Ovary (tissue), 10 donors: ENCODE measurements at places on chromosomes 2 and 18.

DNA sequence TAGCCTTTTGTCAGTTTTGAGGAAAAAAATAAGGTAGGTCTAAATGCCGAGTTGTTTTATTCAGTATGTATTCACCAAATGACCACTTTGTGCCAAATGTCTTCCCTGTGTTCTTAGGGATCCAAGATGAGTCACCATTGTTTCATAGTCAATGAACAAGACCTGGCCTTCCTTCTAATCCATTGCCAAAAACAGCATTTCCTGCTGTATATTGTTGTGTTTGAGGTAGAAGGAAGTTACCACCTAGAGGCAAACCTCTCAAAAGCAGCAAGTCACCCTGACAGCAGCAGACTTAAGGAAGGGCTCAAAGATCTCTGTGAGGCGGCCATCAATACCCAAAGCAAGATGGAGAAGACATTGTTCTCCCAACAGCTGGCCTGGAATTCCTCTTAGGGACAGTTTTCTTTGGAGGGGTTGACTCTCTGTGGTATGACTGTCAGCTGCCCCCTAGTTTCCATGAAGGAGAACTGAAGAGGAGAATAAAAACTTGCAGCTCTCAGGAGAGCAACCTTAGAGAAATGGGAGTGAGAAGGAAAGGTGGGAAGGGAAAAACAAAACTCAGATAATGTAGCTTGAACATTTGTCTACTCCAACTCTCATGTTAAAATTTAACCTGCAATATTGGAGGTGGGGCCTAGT, 328.3 kb downstream of the LRATD1 start:
- no peak for DNase-seq

GRCh38 chr18:7871560-7872456, 304.7 kb downstream of the PTPRM start:
- no peak for DNase-seq

DNA sequence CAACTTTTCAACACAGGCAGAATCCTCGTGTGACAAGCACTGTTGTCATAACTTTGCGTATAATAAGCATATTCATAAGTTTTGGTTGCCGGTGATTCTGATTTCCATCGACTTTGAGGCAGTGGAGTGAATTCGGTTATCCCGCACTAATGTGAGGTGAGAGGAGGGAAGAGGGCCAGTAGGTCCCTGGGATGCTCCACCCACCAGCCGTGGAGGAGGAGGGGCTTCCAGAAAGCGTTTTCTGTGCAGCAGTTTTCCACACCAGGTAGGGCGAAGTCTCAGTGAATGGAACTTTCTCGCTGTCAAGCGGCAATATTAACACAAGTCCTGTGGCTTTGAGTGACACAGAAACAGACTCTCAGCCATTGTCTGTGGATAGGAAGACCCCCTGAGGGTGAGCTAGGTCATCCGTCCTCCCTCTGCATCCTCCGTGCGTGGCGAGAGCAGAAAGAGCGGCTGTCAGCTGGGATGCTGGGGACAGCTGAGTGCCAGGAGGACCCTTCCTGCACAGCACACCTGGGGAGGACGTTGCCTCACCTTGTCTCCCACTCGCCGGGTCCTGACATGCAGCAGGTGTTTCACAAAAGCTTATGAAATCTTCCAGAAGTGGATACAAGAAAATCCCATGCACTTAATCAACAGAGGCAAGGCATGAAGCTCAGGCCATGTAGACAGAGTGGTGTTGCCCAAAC, 67.5 kb downstream of the DCDC2C start:
- no peak for DNase-seq

GRCh38 chr2:189982087-189982486, 80.4 kb downstream of the MSTN start:
- no peak for DNase-seq

- DNase-seq = no peak
Observed at GRCh38 chr2:99471654-99472599, 17.9 kb downstream of the REV1 start.

- no peak for DNase-seq
Observed at GRCh38 chr2:25523060-25523459, 150.3 kb downstream of the DTNB start.

GRCh38 chr2:88239781-88240180, 69.6 kb downstream of the THNSL2 start:
- DNase-seq = no peak

- DNase-seq = no peak
Observed at GRCh38 chr2:135424849-135425248, 106.2 kb downstream of the ZRANB3 start.

DNA sequence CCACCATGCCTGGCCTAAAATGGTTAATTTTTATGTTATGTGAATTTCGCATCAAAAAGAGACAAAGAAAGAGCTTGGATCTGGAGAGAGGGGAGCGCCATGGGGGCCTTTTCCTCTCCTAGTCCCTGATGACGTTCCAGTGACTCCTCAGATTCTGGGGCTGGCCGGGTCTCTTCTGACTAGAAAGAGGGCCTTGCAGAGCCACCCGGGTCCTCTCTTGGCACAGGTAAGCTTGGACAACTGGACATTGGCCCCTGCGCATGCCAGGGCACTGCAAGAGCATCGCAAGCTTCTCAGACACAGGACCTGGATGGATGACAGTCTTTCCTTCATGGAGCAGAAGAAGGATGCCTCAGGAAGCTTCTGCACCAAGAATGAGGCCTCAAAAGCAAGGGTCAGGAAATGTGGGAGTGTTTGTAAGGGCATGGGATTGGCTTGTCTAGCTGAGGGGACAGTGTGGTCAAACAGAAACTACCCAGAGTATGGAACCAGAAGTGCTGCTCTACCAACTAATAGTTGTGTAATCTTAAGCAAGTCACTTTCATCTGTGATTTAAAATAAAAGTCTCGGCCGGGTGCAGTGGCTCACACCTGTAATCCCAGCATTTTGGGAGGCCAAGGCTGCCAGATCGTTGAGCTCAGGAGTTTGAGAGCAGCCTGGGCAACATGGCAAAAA, 35.2 kb downstream of the FOSL2 start:
- no peak for DNase-seq

DNA sequence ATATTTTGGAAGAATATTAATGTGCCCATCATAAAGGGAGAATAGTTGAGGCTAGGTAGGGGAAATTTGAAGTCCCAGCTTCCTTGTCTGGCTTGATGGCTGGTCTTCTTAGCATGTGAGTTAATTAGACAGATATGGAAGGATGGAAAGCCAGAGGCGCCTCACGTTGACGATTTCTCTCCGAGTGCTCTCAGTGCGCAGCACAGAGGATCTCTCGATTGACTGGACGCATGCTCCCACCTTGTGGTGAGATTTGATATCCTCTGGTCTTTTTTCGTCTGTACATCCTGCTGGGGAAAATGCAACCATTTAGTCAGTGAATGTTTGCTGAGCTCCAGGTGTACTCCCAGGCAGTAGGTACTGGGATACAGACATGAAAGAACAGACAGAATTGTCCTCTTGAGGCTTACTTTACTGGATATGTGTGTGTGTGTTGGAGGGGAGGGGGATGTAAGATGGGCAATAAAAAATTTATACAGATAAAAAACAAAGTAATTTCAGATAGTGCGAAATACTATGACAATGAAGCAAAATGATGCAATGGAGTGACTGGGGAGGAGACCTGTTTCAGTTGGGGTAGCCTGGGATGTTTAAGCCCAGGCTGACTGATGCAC, 66.9 kb upstream of the ZNG1B start:
- DNase-seq = peak; percentile 52

- no peak for DNase-seq
Observed at GRCh38 chr18:7666195-7666776, 99.2 kb downstream of the PTPRM start.

DNA sequence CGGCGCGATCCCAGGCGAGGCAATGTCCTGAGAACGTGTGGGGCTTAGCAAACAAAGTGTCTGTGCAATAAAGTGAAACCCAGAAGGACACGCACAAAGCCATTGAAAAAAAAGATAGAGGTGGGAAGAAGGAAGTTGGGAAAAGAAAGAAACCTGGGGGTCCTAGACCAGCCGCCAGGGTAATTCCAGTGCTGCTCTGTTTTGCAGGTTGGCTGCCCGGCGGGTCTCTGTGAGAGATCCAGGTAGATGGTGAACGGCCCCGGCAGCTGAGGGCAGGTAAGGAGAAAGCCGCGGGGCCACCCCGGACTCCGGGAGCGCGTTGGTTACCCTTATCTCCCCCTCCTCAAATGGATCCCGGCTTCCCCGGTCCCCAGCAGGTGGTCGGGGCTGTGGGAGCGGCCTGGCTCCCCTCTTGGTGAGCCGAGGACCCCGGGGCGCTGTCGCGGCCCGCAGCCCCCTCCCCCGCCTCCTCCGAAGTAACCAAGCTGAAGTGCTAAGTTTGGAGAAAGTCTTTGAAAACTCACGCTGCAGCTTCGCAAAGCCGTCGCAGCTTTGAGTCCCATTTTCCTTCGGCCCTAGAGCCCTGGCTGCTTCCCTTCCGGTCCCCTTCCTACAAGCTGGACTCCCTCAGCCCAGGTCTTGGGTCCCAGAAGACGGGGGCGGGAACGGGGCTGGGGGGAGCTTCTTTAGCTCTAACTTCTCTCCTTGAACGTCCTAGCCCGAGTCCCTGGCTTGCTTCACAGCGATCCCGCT, 588 bp downstream of the OTX1 start:
- no peak for DNase-seq

- no peak for DNase-seq
Observed at GRCh38 chr2:217256251-217256650, 396.4 kb upstream of the TNP1 start.

- no peak for DNase-seq
Observed at GRCh38 chr2:235140801-235141081, 188.9 kb downstream of the SH3BP4 start.

GRCh38 chr2:37190290-37190689, 1.8 kb upstream of the SULT6B1 start:
- no peak for DNase-seq

DNA sequence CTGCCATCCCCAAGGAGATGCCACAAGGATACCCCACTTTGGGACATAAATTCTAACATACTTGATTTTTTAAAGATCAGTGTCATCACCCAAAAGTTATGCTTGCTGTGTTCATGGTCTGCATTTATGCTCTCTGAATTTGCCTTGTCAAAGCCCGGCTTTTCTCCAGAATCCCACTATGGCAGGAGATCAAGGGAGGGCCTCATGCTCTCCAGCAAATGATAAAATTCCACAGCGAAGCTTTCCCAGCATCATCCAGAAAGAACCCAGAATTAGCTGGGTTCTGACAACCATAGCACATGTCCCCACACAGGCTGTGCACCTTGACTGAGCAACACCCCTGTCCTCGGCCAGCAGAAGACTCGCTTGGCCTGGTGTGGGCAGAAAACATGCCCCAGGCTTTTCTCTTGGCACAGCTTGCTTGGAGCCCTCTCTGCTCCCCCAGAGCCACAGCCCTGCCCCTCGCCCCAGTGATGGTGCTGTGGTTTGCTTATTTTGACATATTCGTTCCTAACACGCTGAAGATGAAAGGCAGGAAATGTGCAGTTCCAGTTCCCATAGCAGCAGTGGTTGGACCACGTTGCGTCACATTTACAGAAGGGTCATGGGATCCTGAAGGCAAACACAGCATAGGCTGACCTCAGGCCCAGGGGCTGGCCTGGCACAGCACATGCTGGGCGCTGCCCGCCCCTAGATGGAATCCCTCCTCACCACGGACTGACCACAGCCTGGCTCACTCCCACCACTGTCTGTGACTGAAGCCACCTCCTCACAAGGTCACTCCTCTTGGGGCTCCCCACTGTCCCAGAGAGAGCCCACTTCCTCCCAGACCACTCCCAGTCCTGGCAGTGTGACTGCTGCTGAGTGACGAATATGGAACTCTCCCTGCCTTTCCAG, 14.1 kb upstream of the CHRNA1 start:
- DNase-seq = no peak

- DNase-seq = no peak
Observed at GRCh38 chr2:39852831-39853230, 73.8 kb upstream of the THUMPD2 start.

DNA sequence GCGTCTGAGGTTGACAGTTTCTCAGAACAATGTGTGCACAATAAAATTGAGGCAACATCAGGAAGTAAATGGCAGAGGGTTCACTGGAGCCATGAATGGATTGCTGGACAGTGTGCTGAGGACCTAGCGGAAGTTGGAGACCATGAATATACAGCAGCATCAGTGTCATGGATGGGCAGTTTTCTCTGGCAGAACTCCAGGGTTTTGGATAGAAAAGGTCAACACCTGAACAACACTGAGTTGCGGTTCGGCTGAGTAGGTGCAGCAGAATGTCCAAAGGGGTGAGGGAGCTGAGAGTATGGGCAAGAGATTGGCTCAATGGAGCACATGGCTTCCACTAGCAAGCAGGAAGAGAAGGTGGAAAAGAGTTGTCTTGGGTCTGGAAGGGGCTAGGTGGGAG, 73.7 kb downstream of the DNER start:
- no peak for DNase-seq

- no peak for DNase-seq
Observed at GRCh38 chr2:65464604-65465003, 32.2 kb upstream of the SPRED2 start.

- DNase-seq = no peak
Observed at GRCh38 chr2:232817756-232818155, 41.4 kb upstream of the KCNJ13 start.

- no peak for DNase-seq
Observed at GRCh38 chr18:79750980-79751571, 46.7 kb upstream of the KCNG2 start.

DNA sequence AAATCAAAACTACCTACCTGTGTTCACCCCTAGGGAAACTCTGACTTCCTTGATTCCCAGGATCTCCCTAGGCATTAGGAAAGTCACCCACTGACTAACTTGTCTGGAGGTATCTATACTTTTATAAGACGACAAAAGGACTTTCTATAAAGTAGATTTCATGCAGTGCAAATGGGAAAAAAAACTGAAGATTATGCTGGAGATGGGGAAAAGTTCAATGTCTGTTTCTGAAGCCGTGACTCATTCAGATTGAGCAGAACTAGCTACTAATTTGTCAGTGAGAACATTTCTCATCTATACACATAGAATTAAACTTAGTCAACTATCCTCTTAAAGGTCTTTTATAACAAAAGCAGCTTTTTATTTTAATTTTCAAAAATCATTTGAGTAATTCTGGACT, 6.0 kb downstream of the SEPTIN10 start:
- no peak for DNase-seq

GRCh38 chr2:159164457-159164911, 122.0 kb downstream of the WDSUB1 start:
- no peak for DNase-seq

DNA sequence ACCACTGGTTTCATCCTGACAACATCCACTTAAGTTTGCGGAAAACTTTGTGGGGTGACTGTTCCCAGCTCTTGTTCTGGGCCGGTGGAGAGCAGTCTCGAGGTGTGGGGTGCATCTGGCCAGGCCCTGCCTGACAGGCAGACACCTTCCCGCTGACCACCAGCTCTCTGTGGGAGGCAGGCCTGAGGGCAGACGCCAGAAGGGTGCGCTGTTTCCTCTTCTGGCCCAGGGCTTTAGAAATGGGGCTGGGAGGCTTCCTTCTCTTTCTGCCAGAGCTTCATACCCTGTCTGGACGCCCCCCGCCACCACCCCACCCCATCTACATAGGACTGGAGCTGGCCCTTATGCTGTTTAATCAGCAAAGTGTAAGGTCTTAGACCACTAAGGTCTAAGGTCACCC, 263.8 kb downstream of the LOXHD1 start:
- no peak for DNase-seq

- DNase-seq = no peak
Observed at GRCh38 chr2:227855440-227855839, 16.0 kb upstream of the DAW1 start.
